AG04450 (cell line): ENCODE measurements at places on chromosomes 5 and 9.

- no peak for DNase-seq
These were observed 191.4 kb downstream of the TMEM167A start for GRCh38 chr5:82885627-82886389.

GRCh38 chr9:80605129-80605528, 1033.4 kb downstream of the TLE4 start:
- DNase-seq: peak; percentile 11

- DNase-seq: no peak
These were observed 81.6 kb upstream of the MRPS30 start for GRCh38 chr5:44727100-44727499.

DNA sequence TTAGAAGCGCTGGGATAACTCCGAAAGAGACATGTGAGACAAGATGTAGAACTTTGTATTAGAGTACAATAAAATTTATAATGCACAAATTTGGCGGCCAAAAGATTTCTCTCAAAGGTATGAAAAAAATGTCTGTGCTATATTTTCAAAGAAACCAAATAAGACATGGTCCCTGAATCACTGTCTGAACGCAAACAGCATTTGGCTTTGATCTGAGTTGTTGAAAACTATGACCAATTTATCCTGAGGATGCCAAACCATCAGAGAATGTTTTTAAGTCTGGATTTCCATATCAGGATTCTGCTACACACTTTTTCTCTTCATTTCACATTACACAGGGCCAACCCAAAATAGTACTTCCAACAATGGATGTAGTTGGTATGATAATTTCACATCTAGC, 9.9 kb upstream of the GLIS3 start:
- DNase-seq: no peak

DNA sequence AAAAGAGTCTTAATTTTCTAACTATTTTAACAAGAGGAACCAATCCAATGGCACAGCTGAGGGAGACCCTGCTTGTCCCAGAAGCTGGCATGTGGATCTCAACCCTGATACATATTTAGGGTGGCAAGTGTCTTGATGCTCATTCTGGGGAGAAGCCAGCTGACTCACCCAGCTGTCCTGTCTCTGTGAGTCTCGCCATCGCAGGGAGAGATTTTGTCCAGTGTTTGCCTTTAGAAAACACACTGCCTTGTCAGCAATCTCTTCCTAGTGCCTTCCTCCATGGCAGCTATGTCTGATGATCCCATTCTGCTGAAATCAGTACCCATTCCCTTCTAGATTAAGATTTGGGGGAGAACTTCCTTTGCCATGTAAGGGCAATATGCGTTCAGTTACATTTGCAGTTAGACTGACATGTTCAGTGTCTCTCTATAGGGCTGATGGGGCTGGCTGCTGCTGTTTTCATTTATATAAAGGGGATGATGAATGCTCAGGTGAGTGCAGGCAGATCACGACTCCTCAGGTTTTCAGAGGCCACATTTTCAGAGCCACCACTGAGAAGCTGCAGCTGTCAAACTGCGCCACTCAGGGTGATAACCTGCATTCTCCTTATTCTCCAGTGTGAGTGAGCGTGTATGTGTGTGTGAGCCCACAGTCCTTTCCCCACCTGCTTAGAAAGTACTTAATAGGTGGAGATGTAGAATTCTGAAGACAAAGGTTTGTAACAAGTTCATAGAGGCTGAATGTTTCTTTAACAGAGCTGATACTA, 217.0 kb downstream of the GAS1 start:
- no peak for DNase-seq

DNA sequence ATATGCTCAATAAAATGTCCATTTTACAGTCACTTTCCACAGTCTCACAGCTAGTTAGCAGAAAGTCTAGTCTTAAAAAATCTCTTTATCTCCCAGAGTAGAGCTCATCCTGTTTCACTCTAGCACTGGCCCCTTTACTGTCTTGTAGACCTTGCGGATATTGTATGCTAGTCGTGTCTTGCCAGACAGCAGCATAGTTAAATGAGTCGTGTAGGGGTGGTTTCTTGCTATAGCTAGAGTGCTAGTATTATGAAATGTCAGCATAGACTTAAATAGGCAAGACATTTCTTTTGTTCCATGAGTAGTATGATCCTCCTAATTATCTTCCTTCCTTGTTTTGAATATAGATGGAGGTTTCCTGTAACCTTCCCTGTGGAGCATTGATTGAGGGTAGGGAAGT, 77.4 kb downstream of the C7 start:
- DNase-seq: no peak

DNA sequence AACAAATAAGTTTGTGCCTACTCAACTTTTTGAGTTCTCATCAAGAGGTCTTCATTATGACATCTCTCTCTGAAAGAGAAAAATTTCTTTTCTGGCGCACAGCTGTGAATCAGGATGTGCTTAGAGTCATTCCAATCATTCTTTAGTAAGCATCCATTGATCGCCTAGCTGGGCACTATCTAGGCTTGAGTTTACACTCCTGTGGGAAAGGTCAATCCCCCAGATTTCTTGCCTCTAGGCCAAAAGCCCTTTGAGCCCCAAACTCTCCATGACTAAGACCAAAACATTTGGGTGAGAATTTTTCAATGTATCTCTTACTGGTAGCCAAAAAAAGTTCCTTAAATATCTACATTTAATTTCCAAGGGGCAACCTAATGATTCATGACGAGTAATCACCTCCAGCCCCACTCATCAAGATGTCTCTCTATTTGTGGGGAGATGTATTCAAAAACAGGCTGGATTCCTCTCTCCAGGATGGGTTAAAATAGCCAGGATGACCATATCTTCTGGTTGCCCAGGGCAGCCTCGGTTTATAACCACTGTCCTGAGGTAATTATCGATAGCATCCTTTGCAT, 101.7 kb downstream of the GNA14 start:
- DNase-seq: no peak

- no peak for DNase-seq
These were observed 97.6 kb downstream of the ARSB start for GRCh38 chr5:78887384-78888118.

GRCh38 chr5:66633754-66634153, 37.6 kb downstream of the MAST4 start:
- DNase-seq: no peak

GRCh38 chr9:129609486-129610212, 11.3 kb downstream of the C9orf50 start:
- no peak for DNase-seq

GRCh38 chr5:154236-154635, 37.1 kb upstream of the LRRC14B start:
- no peak for DNase-seq

GRCh38 chr5:151070449-151070848, 10.4 kb downstream of the TNIP1 start:
- DNase-seq: no peak

DNA sequence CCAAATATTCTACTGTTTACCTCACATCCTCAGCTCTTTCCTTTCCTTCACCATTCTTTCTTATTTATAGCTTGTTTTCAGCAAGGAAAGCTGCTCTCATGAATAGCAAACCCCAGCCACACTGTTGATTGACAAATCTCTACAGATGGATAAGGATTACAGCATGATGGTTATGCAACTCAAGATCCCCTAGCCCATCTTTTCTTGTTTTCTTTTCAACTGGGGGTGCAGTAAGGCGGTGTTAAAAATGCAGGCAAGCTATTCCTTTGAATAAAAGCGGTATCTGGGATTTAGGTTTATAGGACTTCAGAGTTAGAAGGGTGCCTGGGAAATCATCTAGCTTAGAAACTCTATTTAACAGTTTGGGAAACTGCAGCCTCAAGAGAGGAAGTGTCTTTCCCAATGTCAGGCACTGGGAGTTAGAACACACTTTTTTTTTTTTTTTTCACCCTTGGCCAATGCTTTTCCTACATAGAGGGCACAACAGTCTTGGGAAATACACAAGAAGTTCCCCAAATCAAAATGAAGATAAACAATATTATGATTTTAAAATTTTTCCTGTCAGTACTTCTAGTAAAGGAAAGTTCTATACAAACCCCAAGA, 2.6 kb downstream of the SPARC start:
- no peak for DNase-seq

GRCh38 chr9:89383721-89384300, 65.5 kb downstream of the SECISBP2 start:
- DNase-seq: no peak

- peak; percentile 88 for DNase-seq
These were observed 121.1 kb upstream of the IL12B start for GRCh38 chr5:159451197-159452052.

- peak; percentile 68 for DNase-seq
These were observed 20.1 kb downstream of the PDE6A start for GRCh38 chr5:149924486-149924885.

GRCh38 chr5:147037515-147038205, 159.1 kb upstream of the PPP2R2B start:
- no peak for DNase-seq

DNA sequence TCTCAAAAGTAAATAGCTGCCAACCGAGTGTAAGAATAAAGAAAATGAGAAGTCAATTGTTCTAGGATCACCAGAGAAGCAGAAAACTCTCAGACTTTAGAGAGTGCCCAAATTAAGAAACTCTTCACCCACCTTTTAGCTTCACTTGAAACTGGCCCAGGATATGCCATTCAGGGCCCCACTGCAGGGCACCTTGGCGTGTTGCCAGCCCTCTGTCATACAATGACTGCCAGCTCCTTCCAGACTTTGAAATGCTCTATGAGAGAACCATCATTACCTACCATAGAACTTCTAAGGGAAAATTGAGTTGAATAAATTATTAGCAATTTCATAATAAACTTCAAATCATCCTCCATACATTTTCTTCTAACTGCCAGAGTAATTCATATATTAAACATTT, 240.5 kb downstream of the CETN3 start:
- DNase-seq: no peak

- no peak for DNase-seq
These were observed 13.2 kb upstream of the ADRA1B start for GRCh38 chr5:159903131-159903530.

- no peak for DNase-seq
These were observed 942.9 kb downstream of the CDH18 start for GRCh38 chr5:19044931-19045695.

- DNase-seq: no peak
These were observed 18.2 kb upstream of the SLC30A5 start for GRCh38 chr5:69075522-69076179.

DNA sequence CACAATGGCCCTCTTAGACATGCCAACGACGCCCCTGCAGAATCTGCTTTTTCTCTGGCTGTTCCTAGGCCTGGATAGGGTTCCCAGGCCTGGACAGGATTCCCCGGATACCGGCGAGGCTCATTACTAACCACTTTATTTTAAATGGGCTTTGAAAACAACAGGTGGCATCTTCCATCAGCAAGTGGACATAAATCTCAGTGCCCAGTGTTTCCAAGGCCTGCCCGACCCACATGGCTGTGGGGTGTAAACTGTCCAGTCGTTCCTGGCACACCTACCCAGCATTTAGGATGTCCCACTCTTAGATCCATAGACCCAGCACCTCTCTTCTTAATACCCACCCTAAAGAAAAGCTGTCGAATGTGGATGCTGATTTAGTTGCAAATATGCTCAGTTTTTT, 896 bp downstream of the CMBL start:
- no peak for DNase-seq

GRCh38 chr9:130171226-130172148, 717 bp upstream of the NCS1 start:
- DNase-seq: no peak

DNA sequence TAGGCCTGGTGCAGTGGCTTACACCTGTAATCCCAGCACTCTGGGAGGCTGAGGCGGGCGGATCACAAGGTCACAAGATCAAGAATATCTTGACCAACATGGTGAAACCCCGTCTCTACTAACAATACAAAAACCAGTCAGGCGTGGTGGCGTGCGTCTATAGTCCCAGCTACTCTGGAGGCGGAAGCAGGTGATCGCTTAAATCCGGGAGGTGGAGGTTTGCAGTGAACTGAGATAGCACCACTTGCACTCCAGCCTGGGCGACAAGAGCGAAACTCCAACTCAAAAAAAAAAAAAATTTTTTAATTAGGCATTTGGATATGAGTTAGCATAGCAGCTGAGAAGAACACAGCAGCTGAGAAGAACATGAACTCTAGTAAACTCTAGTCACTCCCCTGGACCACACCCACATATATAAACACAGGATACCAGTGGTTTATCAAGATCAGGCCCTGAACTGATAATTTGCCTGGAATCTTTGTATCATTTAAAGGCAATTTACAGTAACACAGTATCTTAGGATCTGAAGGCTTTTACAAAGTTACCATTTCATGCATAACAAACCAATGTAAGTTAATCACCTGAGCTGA, 4.6 kb upstream of the UGCG start:
- DNase-seq: no peak
